ENCODE measurements at places on chromosomes 4 and X. TPM values are rescaled to one million over a fixed set of nuclear protein-coding genes. Genes with fewer than 3 reads are reported as not detected.
A peak's percentile ranks its signal among the peaks of the same experiment; 100 is the strongest.

DNA sequence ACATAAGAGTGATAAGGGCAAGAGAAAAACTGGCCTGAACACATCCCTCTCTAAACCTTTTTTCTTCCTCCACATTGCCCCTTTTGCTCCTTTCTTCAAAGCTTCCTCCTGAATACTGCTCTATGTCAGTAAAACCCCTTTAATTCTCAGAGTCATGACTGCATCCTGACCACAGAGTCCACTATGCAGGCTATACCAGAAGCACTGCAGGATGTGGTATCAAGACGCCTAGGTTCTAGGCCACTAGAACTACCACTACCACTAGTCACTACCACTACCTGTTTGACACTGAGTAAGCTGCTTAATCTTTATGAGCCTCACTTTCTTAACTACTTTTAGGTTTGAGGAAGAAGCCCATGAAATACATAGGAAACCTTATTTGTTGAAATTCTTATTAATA is 38.7 kb downstream of the ARHGEF9 start:
- DNase-seq, result no peak

GRCh38 chrX:1411326-1411725 is 19.4 kb upstream of the SLC25A6 start:
- DNase-seq, result no peak

DNA sequence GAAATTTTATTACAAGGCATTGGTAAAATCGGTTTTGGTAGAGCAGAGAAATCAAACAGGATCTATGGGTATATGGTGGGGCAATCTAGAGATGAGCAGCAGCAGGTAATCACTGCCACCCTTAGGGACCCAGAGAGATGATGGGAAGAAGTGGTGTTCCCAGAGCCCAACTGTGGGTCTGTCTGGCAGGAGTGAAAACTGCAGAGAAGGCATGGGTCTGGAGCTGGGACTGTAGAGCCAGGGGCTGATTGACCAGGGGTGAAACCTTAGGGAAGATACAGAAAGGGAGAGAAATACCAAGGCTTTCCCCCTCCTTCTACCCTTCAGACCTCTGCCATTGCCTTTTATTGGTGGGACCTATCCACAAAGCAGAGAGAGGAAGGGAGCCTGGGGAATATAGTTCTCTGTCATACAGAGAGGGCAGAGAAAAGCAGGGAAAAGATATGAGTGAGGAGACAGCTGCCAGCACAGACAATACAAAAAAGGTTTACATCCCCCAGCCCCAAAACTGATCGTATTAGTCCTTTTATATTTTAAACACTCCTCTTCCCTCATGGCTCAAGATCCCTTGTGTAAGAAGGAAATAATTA is 28.7 kb downstream of the PDLIM5 start:
- DNase-seq, result no peak

DNA sequence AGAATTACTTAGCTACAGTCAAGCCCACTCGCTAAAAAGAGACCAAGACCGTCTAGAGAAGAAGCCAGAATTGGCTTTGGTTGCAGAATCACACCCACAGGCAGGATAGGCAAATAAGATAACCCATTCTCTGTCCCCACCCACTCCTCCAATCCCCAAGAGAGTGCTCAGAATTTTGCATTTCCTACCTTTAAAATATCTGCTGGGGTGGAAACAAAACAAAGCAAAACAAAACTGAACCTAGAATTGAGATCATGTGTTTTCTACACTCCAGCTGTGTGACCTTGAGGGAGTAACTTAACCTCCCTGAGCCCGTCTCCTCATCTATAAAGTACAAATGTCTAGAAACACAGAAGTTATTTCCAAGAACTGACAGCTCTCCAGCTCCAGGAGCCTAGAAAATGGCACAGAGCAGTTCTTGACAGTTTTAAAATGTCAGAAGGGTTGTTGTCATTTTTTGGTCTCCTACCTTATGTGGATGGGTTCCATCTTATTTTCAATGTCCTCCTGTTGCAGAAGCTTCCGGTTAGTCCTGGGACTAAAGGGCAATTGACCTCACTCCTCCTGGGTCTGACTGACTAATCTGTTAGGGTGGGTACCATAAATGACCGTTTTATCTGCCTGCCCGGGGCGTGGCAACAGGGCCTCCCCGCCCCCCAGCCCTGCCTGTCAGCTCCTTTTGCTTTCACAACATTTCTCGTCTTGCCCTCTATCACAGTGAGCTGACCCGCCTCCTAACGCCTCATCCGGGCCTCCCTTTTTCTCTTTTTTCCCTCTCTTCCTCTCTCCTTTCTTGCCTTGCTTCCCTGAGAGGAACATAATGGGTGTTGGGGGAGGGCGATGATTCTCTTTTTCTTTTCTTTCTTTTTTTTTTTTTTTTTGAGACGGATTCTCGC is 114.0 kb downstream of the RBM47 start:
- DNase-seq, result no peak

- DNase-seq, result no peak
Measured at GRCh38 chr4:111632641-111633151, 512.6 kb upstream of the FAM241A start.

DNA sequence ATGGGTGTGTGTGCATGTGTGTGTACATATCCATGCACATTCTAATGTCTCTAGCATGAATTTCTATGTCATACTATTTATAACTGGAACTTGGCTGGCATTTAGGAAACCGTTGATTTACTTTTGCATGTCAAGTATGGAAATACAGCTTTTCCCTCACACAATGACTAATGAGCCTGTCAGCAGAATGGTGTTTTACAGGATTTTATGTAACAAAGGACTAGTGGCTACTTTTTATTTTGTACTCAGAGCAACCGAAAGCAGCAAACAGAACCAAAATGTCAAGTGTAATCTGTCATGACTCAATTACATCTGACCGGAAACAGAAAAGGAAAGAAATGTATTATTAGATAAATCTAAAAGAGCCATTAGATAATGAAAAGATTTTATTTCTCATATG is 1911.5 kb upstream of the AGA start:
- DNase-seq, result no peak

DNA sequence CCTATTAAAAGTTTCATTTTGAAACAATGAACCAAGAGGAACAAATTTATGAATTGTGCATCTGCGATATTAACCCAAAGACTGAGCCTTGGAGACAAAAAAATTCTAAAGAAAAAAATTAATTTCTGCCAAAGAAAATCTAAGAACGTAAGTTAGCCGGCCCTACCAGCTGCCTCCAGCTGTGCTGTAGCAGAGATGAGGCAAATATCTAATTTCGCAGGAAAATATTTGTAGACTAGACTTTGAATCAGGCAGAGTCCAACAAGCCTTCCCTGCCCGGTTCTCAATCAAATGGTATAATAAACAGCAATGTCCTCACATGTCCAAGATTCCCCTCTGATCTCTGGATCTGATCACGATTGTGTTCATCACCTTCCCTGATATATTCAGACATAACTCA is 21.2 kb upstream of the SMIM20 start:
- DNase-seq, result no peak

DNA sequence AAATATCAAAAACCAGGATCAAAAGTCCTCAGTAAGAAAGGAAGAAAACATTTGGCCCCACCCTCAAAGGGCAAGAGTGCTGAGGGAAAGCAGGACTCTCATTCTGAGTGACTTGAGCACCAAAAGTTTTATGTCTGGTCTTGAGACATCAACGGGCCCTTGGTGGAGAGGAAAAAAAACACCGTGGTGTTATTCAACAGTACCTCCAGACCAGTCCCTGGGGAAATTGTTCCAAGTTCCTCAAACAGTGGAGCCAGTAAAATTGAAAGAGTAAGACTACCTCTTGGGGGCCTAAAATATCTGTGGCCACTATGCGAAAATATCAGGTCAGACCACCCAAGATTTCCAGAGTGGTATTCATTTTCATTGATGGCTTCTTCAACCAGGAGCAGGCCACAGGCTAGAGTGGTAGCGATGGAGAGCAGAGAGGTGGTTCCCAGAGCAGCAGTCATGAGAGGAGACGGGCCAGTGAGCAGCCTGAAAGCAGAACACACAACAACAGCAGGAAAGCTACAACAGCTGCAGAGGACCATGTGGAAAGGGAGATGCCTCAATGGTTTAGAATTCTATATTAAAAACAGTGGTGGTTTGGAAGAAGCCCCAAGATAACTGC is 63.7 kb upstream of the RPL34 start:
- DNase-seq, result no peak

Gene IBSP
- not detected for total RNA-seq

DNA sequence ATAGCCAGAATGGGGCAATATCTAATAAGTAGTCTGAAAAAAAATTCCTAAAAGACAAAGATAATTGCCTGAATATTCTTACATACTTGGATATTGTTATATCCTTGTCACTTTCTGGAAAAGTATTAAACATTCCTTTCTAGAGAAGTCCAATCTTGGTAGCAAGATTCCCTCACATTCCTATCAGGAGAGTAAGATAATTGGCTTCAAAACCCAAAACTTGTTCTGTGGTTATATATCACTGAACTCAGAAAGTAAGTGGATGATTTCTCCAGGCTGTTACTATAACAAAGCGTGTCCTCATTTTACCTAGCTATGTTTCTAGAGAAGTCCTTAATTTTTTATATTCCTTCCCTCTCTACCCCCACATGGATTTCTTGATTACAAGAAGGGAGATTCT is 46.0 kb upstream of the TEX13A start:
- DNase-seq, result no peak

DNA sequence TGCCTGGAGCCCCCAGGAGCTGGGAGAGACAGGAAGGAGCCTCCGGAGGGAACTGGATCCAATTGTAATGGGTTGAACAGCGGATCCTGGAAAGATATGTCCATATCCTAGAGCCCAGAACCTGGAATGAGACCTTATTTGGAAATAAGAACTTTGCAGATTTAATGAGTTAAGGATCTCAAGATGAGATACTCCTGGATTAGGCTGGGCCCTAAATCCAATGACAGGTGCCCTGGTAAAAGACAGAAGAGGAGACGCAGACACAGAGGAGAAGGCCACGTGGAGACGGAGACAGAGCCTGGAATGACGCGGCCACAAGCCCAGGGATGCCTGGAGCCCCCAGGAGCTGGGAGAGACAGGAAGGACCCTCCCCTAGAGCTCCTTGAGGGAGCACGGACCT is 34.1 kb downstream of the P2RY8 start:
- no peak for DNase-seq

Gene KLHL34
- not detected for total RNA-seq

Gene SORBS2
- total RNA-seq, result 0.10 TPM

- DNase-seq, result no peak
Measured at GRCh38 chr4:155515444-155516075, 138.8 kb upstream of the MAP9 start.

GRCh38 chr4:3021627-3022026 is 52.7 kb downstream of the HTT-AS start:
- no peak for DNase-seq

Gene PABPC4L
- under 0.01 TPM for total RNA-seq

DNA sequence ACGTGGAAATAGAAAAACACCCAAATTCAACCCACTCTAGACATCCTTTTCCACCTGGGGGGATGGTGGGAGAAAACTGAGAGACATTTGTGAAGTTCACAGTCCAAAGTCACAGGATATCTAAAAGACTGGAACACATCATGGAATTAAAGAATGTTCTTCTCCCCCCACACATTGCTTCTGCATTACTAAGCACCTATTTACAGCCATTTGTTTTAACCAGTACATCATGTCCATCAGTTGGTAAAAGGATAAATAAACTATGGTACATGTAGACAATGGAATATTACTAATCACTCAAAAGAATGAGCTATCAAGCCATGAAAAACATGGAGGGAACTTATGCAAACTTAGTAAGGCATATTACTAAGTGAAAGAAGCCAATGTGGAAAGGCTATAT is 185.5 kb upstream of the ANXA10 start:
- DNase-seq, result no peak

- DNase-seq, result peak; percentile 25
Measured at GRCh38 chrX:140091125-140091886, 126.0 kb upstream of the CXorf66 start.

GRCh38 chr4:40253906-40254305 is 57.1 kb downstream of the RHOH start:
- DNase-seq, result no peak

DNA sequence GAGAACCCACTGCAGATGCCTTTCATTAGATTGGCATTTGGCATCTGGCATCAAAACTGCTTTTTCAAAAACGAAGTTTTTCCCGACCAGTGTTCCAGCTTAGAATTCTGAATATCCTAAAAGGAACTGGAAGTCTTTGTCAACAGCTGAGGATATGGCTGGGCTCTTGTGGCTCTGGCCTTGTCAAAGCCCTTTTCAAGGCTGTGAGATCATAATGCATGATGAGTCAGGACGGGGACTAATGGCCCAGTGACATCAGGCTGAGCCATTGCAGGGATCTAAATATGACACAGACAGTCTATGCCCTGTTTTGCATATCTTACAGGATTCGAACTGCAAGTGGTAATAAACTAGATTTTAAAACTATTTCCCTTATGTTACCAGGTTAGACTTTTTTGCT is 306.4 kb downstream of the PTTG2 start:
- DNase-seq, result peak; percentile 38

Gene ALPK1
- 8.8 TPM for total RNA-seq

Gene FRAS1
- total RNA-seq, result 0.02 TPM

DNA sequence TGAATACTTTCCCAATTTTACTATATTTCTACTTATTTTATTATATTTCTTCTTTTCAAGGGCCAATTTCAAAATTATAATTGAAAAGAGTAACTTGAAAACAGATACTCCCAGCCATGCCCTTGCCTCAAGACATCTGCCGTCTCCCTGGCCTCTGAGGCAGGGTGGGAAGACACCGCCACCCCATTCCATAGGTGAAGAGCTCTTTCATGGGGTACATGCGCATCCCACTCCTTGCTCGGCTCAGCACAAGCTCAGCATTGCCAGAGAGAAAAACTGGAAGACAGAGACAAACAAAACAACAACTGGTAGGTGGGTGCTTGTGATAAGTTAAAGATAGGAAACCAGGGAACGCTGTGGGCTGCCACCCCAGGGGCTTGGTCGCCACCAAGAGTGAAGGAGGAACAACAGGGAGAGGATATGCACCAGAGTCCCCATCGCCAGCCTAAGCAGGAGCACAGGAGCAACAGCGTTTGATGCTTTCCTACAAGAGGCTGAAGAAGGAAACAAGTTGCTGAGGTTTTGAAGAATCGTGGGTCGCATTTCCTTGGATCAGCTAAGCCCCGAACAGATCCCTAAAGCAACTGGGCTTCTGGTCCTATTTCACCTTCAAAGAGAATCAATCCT is 11.3 kb downstream of the TMEM154 start:
- DNase-seq, result no peak

Gene CTAG1B
- total RNA-seq, result not detected

- peak; percentile 12 for DNase-seq
Measured at GRCh38 chrX:98459669-98460068, 1576.0 kb downstream of the RPA4 start.

Gene GPRASP3
- total RNA-seq, result 1.9 TPM

GRCh38 chr4:142959173-142959572 is 113.1 kb upstream of the INPP4B start:
- no peak for DNase-seq

Data from MG63 (cell line).